ENCODE measurements at places on chromosomes 13 and 19.
A peak's percentile ranks its signal among the peaks of the same experiment; 100 is the strongest.

GRCh38 chr13:109790942-109791605 lies 4.7 kb upstream of the IRS2 start:
- peak; percentile 46 for DNase-seq

- DNase-seq: peak; percentile 51
Measured at GRCh38 chr13:24458736-24459135, 53.8 kb downstream of the PARP4 start.

DNA sequence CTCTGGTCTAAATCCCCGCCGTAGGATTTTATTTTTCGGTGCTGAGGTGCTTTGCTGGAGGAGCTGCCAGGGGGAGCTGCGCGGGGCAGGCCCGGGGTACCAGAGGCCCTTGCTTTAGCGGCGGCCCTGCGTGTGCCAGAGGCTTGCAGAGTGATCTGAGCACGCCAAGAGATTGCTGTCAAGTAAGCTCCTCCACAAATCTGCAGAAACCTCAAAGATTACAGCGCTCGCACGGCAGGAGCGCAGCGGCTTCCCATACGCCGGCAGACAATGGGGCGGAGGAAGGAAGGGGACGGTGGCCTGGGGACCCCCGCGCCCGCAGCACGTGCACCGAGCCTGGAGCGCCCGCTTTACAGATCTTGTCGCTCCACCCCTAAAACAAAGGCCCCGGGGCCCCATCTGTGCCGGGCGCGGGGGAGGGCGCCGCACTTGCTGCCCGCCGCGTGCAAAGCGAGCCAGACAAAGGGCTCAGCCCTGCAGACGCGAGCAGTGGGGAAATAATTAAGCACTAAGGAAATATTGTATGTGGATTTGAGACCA lies 9.1 kb upstream of the C19orf12 start:
- peak; percentile 50 for DNase-seq

- DNase-seq: peak; percentile 65
Measured at GRCh38 chr19:40365613-40366401, 17.3 kb downstream of the PLD3 start.
